Cerebellar nuclear complex (tissue), 1 donor: ENCODE measurements at places on chromosomes 12 and 14.

- DNase-seq: no peak
Observed at GRCh38 chr12:28258998-28259397, 68.7 kb downstream of the CCDC91 start.

DNA sequence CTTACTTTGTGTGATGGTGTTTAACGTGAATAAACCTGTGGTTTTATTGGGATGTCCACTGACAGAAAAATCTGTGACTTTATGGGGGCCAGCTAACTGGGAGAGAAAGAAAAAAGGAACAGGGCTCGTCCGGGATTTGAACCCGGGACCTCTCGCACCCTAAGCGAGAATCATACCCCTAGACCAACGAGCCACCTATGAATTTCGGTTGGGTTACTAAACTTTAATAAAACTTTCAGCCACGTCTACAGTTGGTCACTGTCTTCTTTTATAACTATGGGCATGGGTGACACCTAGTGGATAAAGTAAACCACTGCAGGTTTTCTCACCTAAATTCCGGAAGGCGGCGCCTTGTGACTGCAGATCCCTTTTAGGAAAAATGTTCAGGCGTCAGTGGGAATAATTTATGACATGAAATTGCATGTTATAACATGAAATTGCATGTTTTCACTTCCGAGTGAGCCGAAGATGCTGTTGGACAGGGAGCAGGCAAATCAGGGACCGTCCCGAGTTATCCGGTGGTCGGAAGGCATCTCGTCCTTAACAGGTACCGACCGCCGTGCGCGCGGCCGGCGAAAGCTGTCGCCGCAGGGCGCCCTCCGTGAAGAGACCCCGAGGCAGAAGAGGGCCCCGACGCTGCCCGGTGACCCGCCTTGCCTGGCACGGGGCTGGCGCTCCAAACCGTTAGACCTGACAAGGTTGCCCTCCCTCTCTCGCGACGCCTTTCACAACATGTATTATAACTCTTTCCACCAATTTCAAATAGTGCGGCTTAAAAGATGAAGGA lies 18.2 kb upstream of the RNASE12 start:
- DNase-seq: no peak

DNA sequence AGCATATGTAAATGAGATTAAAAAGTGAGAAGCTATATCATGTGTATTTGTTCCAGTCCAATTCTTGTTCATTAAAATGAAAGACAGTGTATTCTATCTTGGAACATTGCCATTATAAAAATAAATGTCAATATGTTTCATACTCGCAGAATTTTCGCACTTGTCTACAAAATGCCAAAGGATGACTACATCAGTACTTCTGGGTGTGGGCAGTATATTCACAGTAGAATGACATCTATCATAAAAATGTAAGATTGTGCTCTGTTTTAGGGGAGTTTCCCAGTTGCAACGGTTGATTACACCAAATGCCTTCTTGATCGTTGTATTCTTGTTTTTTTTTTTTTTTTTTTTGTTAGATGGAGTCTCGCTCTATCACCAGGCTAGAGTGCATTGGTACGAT lies 292.3 kb upstream of the E2F7 start:
- no peak for DNase-seq

DNA sequence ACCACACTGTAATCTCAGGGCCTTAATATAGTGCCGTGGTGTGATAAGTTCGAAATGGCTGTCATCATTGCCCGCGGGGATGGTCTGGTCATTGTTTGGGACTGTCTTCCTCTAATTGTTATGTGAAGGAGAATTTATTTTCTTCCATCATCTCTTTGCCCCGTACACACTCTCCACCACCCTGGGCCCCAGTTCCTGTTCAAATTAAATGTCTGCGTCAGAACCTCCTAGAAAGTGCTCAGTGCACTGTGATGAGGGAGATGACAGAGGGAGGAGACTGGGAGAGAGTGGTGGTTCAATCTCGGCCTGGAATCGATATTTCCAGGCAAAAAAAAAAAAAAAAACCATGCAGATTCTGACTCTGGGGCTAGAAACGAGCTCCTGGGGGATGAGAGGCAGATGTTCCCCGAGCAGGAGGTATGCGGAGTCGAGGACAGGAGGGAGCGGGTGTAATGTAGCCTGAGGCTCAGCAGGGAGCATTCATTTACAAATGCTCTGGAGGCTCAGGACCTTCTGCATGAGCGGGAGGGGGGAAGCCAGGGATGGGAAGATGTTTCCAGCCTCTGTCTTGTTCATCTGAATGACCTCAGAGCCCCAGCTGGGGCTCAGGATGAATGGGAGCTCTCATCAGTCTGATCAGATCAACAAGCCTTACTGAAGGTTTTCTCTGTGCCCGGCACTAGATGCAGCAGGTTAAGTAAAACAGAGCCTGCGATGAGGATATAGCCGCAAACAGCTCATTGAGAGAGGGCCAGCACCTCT lies 219.5 kb downstream of the TBX5 start:
- no peak for DNase-seq

DNA sequence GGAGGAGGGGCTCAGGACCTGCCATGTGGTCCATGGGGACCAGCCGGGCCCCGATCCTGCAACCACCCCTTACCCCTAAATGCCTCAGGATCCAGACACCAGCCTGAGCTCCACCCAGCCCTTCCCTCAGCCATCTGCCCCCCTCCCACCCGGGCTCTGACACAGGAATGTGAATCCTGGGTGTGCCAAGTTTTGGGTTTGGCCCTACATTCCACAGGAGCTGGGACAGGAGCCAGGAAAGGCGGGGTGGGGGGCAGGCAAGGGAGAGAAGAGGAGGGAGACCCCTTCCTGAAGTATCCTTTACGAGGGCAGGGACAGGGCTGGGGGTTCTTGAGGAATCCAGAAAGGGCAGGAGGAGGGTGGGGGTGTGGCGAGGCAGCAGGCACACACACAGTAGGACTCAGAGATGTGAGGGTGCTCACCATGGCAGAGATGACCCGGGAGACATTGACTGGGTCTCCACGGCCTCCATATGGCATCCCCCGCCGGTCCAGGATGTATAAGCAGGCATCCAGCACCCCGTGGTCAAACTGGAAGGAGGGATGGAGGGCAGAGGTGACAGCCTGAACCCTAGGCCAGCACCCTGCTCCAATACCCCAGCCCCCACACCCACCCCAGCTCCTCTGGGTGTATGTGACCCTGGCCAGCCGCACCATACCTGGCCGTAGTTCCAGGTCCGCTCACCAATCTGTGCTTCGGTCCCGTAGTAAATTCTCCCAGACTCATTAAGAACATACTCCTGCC lies 3.5 kb downstream of the TGM1 start:
- DNase-seq: no peak

- no peak for DNase-seq
Observed at GRCh38 chr12:89968151-89968700, 259.6 kb upstream of the ATP2B1 start.

DNA sequence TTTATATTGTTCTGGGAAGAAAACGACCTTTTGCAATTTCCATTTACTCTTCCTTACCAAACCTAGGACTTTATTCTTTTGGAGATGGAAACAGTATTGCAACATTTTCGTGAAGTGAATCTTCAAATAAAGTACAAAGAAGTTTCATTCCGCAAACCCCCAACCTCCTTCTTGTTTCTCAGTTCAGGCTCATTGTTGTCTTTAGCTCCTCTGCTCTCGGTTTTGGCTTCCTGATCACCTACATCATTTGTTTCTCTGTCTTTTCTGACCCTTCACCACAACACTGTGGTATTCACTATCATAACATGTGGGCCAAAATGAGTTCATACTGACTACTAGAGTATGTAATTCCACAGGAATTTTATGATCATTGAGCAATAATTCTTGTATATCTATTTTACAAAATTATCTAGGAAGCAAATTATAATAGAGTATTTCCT lies 266.8 kb downstream of the ADAMTS20 start:
- no peak for DNase-seq

GRCh38 chr14:64060199-64060545 lies 207.4 kb downstream of the SYNE2 start:
- no peak for DNase-seq

DNA sequence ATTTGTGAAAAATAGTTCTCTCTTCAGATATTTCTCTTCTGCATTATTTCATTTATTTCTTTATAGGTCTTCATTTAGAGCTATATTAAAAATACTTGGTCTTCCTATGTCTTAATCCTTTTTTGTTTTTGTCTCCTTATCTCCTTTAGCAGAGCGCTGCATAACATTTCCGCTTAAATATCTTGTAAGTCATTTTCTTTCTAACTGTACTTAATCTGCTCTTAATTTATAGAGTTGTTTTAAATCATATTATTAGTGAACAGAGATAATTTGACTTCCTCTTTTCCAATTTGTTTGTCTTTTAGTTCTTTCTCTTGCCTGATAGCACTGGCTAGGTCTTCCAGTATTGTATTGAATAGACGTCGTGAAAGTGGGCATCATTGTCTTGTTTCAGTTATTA lies 18.0 kb downstream of the LUM start:
- DNase-seq: no peak

GRCh38 chr14:32225378-32225920 lies 22.4 kb upstream of the RNU6-8 start:
- DNase-seq: no peak

DNA sequence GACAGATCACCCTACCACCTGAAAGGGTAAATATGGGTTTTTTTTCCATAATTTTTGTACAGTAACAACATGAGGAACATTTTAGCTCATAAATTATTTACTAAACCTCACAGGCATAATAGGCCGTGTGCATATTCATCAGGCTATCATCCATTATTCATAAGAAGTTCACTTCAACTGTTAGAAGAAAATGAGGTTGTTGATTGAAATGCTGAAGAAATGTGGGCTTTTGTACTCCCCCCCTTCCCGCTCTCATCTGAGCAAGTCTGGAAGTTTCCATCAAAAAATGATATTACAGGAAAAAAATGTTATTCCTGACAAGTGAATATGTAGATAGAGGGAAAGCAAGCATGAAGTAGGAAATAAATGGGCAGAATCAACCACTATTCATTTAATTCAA lies 7.9 kb upstream of the POU6F1 start:
- DNase-seq: no peak

DNA sequence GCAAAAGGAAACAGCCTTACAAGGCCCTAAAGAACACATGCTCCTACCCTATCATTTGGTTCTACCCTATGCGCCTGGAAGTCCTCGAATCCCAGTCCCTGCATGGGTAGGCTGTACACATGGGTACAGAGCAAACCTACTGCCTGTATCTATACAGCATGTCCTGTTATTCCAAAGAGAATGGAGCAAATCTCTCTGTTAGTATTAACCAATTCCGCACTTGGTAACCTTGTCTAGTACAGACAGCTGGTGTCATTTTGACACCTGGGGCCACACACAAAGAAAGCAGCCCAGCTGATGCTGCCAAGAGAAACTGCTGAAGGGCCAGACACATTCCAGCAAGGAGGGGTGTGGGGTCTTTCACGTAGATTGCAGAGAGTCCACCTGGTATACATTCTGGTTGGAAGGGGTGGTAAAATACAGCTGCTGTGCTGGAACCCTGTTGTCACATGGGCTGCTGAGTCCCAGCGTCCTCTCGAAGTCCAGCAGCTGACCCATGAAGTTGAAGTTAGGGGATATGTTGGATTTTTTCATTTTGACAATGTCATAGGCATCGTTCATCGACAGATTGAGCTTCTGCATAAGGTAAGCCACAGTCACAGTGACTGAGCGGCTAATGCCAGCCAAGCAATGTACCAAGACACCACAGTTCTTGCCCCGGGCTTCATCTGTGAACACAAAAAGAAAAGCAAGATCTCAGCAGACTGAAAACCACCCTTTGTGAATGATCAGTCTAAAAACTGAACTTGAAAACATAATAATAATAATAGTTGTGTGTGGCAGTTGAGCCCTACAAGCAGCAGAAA lies 3.2 kb downstream of the DUSP6 start:
- no peak for DNase-seq

DNA sequence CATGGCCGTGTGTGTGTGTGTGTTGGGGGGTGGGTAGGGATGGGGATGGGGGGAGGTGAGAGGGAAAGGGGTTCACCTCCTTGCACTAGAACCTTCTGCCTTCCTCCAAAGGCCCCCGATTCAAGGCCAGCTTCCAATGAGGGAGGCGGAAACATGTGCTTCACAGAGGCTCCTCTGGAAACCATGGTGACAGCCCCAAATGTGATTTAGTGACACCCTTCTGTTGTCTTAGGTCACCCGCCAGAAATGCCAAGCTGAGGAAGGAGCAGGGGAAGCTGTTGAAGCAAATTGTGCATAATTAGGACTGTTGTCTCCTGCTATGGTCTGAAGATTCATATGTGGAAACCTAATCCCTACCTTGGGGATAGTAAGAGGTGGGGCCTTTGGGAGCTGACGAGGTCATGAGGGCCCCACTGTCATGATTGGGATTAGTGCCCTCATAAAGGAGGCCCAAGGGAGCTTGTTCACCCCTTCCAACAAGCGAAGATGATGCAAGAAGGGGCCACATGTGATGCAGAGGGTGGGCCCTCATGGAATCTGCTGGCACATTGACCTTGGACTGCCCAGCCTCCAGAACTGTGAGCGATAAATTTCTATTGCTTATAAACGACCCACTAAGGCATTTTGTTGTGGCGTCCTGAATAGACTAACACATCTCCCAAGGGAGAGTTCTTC lies 95.2 kb downstream of the AACS start:
- no peak for DNase-seq

- DNase-seq: no peak
Observed at GRCh38 chr14:84885061-84885460, 644.9 kb upstream of the FLRT2 start.

DNA sequence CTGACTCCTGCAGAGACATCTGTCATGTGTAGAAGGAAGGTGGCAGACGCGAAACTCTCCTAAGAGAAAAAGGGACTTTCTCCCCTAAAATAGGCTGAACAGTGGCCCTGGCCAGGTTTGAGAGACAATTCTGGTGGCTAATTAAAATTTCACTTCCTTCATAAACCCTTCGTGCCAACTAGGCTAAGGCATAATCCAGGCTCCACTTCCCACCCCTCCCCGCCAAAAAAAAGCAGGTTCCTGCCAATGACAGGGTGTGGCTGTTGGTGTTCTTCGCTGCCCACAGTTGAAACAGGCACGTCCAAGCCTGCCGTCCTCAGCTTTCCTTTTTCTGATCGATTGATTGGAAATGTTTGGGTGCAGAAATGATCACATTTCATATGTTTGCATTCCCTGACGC lies 144.6 kb downstream of the GCH1 start:
- DNase-seq: no peak

DNA sequence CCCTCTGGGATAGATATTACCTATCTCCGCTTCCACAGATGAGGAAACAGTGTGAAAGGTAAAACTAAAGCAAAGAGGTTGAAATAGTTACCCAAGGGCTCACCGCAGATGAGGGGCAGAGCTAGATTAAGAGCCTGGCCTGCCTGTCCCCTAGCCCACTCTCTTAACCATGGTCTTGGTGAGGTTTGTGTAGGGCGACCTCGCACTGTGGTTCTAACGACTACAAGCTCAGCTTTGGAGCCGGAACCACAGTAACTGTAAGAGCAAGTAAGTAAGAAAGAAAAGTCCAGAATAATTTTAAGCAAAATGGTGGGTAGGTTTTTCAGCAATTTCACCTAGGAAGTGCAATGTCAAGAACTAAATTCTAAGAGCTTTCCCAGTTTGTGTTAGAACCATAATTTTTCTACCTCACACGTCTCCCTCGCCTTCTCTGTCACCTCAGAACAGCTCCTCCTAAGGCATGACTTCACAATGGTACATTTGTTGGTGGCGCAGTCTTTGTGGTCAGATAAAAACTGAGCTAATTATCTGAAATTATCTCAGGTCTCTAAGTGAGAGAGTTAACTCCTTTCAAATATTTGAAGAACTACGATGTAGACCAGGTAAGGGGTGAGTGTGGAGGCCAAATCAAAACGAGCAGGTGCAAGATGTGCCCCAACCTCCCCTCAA lies 64.8 kb downstream of the DAD1 start:
- DNase-seq: no peak
